CD14-positive monocyte (primary cell): ENCODE measurements at places on chromosomes 2 and 18.

GRCh38 chr18:26057344-26057773 lies 33.1 kb downstream of the SS18 start:
- DNase-seq: no peak

GRCh38 chr2:88654714-88655113 lies 27.4 kb upstream of the EIF2AK3 start:
- no peak for DNase-seq

GRCh38 chr2:46857871-46858701 lies 57.5 kb downstream of the MCFD2 start:
- no peak for DNase-seq

DNA sequence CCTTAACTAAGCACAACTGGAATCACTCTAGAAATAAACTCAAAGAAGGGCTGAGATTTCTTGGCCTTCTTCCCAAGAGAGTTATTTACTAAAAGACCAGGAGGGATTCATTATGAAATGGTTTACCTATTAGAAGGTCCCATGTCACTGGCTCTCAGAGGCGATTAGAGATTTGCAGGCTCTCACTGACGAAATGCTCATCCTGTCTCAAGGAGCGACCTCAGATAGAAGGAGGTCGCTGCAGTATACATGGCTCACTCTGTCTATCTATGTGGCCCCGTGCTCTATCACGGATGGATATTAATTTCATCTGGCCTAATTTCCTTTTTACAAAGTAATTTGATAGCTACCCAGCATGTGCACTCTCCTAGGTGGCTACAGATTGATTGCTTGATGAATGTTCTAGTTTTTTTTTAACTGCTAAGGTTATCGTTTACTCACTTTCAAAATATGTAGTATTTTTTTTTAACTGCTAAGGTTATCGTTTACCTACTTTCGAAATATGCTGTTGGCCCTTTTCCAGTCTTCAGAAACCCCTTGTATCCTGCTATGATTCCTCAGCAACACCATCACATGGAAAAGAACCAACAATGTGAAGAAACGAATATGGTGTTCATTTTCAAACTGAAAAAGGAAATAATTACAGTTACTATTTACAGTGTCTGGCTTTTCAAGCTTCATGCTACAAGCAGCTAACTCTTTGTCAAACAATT lies 9.1 kb downstream of the SMIM21 start:
- DNase-seq: no peak

DNA sequence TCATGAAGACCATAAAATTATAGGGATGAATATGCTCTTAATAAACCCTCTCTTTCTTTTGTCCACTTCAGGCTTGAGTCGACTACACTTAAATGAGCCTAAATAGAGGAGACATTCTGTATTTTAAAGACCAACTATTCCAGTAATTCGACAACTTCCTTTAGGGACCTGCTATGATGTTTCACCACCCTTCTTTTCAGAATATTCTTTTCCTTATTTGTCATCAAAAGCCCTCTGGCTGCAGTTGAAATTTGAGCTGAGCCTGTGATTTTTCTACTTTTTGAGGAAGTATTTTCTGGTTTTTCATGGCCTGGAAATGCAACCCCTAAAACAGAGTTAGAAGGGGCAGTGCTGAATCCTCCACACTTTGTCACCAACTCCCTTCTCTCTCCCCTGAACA lies 287.0 kb downstream of the EPHA4 start:
- no peak for DNase-seq

- DNase-seq: no peak
Observed at GRCh38 chr2:112092286-112093041, 37.4 kb downstream of the TMEM87B start.

DNA sequence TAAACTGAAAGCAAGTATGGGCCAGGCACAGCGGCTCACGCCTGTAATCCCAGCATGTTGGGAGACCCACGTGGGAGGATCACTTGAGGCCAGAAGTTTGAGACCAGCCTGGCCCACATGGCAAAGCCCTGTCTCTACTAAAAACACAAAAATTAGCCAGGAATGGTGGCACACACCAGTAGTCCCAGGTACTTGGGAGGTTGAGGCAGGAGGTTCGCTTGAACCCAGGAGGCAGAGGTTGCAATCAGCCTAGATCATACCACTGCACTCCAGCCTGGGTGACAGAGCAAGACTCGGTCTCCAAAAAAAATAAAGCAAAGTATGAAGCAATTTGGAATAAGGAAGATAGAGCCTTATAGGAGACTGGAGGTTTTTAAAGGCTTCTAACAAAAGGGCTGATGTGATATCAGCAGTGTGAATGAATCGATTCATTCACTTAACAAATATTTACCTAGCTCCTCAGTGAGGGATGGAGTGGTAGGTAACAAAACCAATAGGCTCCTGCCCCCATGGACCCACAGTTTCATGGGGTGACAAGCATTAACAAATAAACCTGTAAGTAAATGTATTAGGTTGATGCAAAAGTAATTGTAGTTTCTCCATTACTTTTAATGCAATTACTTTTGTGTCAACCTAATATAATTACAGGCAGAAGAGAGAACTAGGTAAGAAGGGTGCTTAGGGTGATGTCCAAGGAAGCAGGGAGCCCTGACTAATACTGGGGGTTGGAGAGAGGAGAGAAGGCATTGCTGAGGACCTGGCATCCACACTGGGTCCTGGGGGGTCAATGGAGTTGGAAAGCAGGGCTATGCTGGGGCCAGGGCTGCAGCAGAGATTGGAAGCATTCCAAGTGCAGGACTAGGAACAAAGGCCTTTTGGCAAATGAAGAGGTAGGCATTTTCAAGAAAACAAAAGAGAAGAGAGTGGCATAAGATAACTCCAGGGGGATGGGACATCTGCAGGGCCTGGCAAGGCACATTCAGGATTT lies 195.4 kb upstream of the ARL4C start:
- no peak for DNase-seq

DNA sequence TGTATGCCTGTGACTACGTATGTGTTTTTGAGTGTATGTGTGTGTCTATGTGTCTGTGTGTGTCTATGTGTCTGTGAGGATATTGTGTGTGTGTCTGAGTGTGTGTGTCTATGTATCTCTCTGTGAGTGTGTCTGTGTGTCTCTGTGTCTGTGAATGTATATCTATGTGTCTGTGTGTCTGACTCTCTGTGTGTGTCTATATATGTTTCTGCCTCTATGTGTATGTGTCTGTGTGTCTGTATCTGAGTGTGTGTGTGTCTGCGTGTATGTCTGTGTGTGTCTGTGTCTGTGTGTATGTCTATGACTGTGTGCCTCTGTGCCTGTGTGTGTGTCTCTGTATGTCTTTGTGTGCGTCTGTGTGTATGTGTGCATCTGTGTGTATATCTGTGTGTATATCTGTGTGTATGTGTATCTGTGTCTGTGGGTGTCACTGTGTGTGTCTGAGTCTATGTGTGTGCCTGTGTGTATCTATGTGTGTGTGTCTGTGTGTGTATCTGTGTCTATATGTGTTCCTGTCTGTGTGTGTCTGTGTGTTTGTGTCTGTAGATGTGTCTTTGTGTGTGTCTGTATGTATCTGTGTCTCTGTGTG lies 172.7 kb downstream of the MYCN start:
- DNase-seq: no peak

DNA sequence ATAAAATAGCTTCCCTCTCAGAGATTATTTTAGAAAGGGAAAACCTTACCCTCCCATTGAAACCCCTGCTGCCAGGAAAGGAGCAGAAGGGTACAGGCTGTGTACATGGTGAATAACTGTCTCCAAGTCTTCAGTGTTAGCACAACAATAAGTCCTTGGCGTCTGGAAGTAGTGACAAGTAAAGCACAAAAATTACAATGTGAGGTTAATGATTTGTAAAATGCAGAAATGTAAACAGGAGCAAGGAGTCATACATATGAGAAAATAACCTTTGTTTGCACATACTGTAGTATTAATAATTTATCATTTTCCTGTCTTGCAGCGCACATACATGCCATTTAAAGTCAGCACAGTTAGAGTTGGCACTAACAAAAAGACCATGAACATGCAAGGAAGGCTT lies 40.5 kb downstream of the ABHD3 start:
- DNase-seq: no peak

GRCh38 chr2:101145406-101145805 lies 5.8 kb downstream of the TBC1D8 start:
- no peak for DNase-seq

- no peak for DNase-seq
Observed at GRCh38 chr2:6914828-6915227, 2.4 kb upstream of the RNF144A start.
